Omental fat pad (tissue), 4 donors: ENCODE measurements at places on chromosomes 12 and 14. TPM values are rescaled to one million over a fixed set of nuclear protein-coding genes. Genes with fewer than 3 reads are reported as not detected.

DNA sequence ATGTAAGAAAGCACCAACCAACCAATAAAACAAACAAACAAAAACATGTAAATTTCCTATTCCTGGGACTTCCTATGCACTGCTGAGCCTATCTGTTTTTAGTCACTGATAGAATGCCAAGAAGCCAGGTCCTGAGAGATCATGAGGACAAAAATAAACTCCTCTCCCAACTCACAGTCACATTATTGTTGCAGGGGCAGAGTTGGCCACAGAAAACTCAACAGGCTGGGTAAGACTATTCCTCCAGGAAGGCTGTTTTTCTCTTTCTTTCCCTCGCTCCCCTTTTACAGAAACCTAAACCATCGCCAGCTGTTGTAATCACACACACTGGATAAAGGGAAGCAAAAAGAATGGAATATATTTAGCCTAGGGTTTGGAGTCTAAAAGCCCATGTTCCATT, 55.8 kb upstream of the METAP2 start:
- DNase-seq, result no peak

DNA sequence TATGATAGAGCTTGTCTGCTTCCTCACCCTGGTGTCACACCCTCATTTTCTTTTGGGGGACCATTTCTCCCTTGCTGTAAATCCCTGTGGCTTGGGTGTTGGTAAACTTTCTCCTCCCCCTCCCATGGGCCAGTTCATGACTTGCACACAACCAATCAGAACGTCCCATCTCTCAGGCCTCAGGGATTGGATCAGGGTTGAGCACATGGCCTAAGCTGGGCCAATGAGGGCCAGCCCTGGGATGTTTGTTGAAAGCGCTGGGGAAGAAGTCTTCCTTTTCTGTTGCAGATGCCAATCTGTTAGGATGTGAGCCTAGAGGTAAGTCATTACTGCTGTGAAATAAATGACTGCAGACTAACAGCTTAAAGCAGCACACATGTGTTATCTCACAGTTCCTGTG, 136.7 kb downstream of the AACS start:
- DNase-seq, result no peak

- no peak for DNase-seq
Measured at GRCh38 chr12:76726626-76727025, 37.3 kb upstream of the ZDHHC17 start.

C12orf54 gene
- not detected for total RNA-seq

DNA sequence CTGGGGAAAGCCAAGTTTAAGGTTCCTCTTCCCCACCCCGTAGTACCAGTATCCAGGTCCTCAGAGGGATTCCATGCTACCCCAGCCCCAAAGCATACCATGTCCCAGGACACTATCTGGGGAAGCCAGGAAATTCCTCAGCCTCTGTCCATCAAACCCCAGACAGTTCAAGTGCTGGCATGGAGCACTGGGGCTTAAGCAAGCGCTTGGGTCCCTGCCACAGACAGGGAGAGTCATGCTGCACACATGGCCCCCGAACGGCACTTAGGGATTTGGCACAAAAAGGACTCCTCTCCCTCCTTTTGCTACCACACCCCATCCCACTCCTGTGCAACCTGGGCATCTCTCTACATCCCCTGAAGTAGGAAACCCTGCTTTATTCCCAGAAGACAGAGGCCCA, 21.8 kb downstream of the ADCY6 start:
- DNase-seq, result no peak

DNA sequence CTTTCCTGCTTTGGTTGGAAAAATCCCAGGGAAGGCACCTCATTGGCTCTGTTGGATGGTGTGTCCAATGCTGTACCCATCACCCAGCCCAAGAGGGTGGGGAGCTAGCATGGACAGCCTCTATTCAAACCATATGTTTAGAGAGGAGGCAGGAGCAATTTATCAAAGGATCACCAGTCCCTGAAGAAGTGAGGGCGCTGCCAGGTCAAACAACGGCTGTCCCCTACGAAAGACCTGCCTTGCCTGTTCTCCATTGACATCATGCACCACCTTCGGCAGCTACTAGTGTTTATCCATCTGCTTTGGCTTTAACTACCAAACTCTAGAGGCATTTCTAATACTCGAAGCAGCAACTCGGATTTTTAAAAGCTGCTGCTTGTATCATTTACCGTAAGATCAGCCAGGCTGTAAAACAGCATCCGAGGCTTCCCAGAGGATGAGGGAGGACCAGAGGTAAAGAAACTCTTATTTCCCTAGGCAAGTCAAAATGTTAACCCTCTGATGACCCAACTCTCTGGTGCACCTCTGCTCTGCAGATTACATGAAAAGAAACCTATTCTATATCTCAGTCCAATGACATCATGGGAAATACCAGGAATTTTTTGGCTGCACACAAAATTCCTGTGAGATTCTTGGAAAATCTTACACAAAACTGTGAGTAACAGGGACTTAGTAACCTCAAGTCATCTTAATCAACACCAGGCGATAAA, 720.9 kb upstream of the TBX3 start:
- no peak for DNase-seq
